ENCODE measurements at places on chromosomes 2 and 18. TPM values are rescaled to one million over a fixed set of nuclear protein-coding genes. Genes with fewer than 3 reads are reported as not detected.

CXCR1 gene
- total RNA-seq: not detected

PPP3R1 gene
- total RNA-seq: 83.9 TPM

DES gene
- not detected for total RNA-seq

DNA sequence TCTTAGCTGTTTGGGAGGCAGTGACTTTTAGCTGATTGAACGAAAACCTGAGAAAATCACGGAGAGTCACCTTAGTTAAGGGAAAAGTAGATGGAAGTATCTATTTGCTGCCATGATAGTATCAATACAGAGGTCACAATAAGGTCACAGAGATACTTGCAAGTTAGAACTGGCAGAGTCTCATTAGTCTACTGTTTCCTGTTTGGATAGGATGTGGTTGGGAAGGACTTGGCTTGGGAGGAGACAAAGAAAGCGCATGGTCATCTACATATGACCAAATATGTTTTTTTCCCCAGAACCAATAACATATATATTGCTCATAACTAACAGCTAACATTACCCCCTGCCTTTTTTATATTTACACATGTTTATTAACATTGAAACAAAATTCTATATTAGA lies 78.4 kb upstream of the AQP4 start:
- DNase-seq: no peak

DNA sequence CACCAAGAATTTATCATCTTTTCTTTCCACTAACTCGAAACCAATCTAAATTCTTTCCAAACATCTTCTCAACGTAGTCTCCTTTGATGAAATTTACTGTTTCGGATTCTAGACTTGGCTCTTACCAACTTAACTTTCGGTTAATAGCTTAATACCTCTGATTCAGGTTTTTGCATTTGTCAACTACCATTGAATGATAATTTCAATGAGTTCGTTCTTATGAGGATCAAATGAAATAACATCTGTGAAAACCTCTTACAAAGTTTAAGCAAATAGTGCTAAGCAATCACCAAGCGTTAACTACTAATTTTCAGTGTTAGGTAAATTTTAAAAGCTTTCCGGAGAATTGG lies 593 bp upstream of the NRBP1 start:
- no peak for DNase-seq

- DNase-seq: no peak
Measured at GRCh38 chr2:75099521-75099922, 99.8 kb downstream of the TACR1 start.

GRCh38 chr2:241849616-241850543 lies 8.8 kb downstream of the PDCD1 start:
- no peak for DNase-seq

DNA sequence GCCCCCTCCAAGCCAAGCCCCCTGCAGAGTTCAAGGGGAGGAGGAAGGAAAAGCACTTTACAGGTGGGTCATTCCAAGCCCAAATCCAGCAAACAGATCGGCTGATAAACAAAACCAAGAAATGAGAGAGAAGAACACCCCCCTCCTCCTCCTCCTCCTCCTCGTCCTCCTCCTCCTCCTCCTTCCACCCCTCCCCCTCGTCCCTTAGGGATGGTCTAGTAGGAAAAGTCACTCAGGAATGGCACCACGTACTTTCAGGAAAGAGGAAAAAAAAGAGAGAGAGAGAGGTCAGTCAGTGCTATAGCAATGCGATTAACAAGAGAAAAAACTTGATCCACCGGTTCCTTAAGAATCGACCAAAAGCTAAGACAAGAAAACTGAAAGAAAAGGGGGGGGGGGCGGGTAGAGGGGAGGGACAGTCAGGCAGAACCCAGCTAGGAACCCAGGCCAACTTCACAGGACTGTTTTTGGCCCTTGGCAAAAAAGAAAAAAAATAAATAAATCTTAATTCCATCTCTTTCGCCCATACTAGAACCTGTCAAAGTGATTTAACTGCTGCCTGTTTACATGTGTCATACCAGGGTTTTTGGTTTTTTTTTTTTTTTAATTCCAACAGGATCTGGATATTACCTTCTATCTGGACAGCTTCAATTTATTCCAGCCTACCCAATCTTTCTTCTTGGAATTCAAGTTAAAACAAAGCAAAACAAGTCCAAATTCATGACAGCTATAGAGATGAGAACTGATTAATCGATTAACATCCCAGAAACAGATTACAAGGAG lies 906 bp downstream of the IKZF2 start:
- DNase-seq: no peak

DNA sequence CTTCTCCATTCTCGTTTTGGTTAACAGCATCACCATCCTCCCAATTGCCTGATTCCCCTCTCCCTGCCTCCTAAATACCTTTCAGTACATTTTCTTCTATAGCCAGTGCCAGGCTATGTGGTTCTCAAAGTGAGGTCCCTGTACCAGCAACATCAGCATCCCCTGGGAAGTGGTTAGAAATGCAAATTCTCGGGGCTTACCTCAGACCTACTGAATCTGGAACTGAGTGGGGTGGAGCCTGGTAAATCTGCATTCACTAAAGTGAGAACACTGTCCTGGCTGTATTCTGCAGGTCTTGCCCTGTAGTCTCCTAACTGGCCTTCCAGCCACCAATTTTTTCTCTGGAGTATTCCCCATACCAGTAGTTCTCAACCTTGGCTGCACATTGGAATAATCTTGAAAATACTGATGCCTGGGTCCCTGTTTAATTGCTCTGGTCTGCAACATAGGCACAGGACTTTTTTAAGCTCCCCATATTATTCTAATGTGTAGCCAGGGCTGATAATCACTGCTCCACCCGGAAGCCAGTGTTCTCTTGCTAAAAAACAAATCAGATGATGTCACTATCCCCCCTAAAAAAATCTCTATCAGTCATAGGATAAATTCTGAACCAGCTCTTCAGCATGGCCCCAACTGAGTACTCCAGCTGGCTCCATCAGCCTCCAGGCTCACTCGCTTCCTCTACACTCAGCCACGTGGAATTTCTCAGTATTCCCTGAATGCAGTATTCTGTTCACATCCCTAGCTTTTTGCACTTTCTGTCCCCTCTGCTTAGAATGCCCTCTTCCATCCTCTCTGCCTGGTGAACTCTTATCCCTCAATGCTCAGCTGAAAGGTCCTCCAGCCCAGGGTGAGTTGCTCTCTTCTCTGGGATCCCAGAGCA lies 98.4 kb downstream of the CDK15 start:
- DNase-seq: no peak

- no peak for DNase-seq
Measured at GRCh38 chr18:73826098-73826497, 321.5 kb downstream of the FBXO15 start.

- no peak for DNase-seq
Measured at GRCh38 chr2:45282646-45283045, 273.4 kb upstream of the SIX2 start.

GRCh38 chr2:75200140-75201096 lies 1.1 kb upstream of the TACR1 start:
- no peak for DNase-seq
